ENCODE measurements at places on chromosomes 3 and 15.

- DNase-seq, result no peak
Measured at GRCh38 chr3:129428007-129428375, 445 bp downstream of the EFCAB12 start.

GRCh38 chr3:156396851-156397250 is 158.1 kb downstream of the SSR3 start:
- DNase-seq, result no peak

GRCh38 chr3:196546537-196546936 is 21.8 kb downstream of the WDR53 start:
- no peak for DNase-seq

GRCh38 chr3:184538666-184539431 is 22.7 kb upstream of the EPHB3 start:
- DNase-seq, result no peak

- no peak for DNase-seq
Measured at GRCh38 chr3:73490453-73491286, 134.1 kb downstream of the PDZRN3 start.

DNA sequence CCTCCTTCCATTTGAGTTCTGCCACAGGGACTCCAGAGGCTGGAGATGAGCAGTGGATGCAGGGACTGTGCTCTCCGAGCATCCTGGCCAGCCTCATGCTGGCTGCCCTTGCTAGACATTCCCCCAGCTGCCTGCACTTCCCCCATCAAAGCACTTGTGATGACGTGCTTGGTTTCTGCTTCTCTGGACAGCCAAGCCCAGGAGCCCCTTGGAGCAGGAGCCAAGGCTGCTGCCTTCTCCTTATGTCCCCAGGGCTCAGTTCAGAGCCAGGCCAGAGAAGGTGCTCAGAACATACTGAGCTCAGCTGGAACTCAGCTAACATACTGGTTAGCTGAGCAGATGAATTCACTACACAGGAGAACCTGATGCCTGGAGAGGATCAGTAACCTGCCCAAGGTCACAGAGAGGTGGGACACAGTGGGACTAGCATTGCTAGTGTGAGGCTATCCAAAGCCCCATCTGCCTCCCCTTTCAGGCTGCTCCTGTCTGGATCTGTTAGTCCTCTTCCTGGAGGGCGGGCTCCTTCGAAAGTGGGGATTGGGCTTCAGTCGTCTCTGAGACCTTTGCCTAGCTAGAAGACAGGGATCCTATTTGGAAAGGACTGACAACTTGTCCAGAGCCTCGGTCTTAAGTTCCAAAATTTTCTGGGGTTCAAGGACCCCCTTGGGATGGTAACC is 4.3 kb downstream of the PCBP4 start:
- no peak for DNase-seq

GRCh38 chr3:37907906-37908305 is 46.2 kb downstream of the CTDSPL start:
- no peak for DNase-seq

DNA sequence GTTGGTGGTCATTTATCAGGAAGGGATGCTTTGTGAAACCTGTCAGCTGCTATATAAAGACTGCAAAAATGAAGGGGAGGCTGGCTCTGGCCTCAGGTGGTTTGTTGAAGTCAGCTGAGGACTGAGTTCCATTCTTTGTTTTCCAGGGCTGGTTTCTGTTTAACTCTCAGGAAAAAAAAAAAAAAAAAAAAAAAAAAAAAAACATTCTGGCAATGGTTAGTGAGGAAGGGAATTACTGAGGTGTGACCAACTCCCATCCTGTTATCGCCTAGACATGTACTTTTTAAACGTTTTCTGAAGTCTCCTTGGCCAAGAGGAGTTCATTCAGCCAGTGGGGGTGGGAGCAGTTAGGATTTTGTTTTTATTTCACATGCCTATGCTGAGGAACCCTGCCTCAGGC is 316.3 kb downstream of the OXSM start:
- no peak for DNase-seq

DNA sequence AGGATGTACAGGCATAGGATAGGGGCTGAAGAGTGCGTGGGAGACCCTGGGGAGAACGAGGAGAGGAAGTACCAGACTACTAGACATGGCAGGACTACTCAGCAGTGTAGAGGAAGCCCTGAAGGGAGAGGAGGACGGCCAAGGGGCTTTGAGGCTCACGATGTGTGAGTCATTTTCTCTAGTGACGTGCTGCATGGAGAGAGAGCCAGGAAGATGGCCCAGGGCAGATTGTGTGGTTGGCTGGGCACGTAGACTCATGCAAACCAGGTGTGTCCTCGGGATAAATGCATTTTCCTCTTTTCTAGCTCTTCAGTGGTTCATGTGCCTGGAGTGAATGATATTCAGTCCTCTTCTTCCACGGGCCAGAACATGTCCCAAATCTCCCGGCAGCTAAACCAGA is 115.0 kb upstream of the ABHD17C start:
- no peak for DNase-seq

GRCh38 chr3:147411815-147412241 is 2.7 kb downstream of the ZIC1 start:
- DNase-seq, result no peak

- DNase-seq, result no peak
Measured at GRCh38 chr3:62134061-62134496, 239.3 kb downstream of the FEZF2 start.

DNA sequence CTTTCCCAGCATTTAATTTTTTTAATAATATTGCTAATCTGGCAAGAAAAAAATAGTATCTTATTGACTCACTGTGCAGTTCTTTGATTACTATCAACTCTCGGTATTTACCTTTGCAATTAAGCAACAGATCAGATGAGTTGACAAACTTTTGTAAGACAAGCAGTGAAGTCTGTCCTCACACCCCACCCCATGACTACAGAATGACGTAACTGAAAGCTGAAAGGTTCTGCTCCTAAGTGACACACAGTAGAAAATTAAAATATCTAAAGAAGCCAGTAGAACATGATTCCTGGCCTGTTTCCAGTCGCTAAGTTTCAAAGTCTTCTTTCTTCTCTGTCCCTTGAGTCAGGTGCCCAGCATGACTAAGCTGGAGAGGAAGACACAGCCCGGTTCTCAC is 135.5 kb downstream of the STT3B start:
- no peak for DNase-seq

DNA sequence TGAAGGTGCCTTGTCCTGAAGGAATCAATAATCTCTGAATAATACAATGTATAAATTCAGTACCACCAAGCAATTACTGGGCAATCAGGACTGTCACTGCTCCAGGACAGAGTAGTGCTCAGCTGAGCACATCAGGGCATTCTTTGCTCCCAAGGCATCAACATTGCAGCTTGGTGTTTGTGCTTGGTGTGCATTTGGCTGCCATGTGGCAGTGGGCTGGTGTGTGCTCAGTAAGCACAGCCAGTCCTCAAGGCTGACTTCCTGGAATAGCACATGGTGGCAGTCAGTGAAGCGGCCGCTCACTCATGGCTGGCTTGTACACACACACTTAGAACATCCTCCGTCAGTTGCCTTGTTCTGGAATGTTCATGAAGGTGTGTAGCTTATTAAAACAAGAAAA is 217.0 kb downstream of the EPHB1 start:
- DNase-seq, result no peak

GRCh38 chr3:187000711-187001151 is 70.4 kb downstream of the ST6GAL1 start:
- DNase-seq, result no peak

GRCh38 chr3:32257641-32258438 is 19.4 kb downstream of the CMTM8 start:
- DNase-seq, result no peak

GRCh38 chr3:168071591-168072322 is 24.0 kb downstream of the GOLIM4 start:
- no peak for DNase-seq

DNA sequence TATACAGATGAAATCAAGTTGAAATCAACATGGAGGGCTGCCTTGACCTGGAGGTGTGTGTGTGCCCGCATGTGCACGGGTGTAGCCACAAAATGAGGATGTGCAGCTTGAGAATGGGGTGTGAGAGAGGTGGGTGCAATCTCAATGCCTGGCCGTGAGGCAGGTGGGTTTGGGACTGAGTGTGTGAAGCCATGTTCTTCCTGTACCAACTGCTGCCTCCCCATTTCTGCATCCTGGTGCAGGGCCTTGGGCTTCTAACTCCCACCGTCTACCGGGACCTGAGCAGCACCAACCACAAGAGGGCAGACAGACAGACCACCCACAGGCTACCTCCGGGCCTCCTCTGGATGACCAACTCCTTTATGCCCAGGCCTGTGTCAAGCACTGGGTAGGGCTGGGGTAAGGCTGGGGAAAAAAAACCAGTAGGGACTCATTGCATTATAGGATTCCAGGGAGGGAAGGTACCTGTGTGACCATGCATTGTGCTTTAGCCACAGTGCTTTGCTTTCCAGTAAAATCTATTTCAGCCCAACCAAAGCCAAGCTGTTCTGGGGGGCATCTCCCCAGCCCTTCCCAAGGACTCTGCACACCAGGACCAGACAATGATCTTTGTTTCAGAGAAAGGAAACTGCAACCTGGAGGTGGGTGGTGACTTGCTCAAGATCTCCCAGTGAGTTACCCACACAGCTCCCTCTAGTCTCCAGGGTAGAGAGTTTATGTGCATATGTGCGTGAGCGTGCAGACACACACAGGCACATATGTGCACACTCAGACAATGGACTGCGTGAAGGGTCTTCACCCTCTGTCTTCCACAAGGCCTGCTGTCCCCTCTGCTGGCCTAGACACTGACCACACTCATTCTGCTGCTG is 162.2 kb upstream of the TLE3 start:
- no peak for DNase-seq

DNA sequence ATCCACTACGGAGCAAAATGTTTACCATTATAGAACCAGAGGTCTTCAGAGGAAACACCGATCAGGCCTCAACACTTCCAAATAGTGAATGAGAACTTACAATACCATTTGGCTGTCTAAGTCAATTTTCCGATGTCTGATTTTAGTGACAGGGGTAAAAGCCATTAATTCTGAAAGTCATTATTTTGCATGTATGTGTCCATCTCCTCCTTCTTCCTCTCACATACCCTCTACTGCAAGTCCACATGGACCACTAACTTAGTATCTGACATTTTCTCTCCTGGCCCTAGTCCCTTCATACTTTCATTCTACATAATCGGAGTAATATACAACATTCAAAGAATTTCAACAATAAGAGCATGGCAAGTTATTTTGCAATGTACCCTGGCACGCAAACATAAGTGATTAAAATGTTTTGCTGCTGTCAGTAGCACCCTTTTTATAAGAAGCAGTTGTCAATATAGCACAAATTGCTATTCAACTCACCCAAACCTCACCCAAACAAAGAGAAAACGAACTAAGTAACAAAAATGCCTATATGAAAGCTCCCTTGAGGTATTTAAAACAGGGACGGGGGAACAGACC is 1.9 kb downstream of the TOP2B start:
- DNase-seq, result no peak

- no peak for DNase-seq
Measured at GRCh38 chr15:60660290-60661051, 181.5 kb upstream of the ICE2 start.

DNA sequence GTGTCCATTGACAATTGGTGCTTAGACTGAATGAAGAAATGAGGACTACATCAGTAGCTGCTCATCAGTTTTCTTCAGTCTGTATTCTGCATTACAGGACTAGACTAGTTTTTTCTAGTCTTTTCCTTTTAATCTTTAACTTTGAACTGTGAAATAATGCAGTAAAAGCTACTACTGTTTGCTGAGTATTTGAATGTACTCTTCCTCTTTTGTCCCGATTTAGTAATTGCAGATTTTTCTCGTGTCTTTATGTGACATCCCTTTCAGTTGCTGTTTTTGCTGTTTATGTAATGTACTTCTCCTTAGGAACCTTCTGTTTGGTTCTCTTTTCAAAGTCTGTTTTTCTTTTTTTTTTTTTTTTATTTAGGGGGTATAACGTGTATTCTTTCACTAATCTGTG is 17.4 kb downstream of the MFSD1 start:
- no peak for DNase-seq

- DNase-seq, result no peak
Measured at GRCh38 chr3:43699864-43700263, 9.1 kb downstream of the ABHD5 start.

DNA sequence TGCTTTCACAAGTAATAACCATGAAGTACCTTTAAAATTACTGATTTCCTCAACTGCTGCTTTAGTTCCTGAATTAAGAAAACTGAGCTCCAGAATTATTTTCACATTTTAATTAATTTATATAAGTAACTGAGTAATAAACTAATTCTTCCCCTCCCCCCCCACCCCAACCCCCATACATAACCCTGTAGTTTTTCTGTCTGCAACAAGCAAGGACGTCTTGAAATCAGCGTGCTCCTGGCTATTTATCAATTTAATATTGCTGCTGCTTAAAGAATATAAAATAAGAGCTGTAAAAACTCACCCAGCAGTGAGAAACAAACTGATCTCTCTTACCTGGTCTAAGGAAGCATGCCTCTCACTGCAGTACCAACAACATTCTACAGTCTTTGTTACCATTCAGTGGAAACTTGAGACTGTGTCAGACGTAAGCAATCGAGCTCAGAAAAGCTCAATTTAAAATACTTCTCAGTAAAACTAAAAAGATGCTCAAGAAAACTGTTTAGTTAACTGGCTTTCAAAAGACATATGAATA is 121.0 kb downstream of the TFDP2 start:
- DNase-seq, result no peak

DNA sequence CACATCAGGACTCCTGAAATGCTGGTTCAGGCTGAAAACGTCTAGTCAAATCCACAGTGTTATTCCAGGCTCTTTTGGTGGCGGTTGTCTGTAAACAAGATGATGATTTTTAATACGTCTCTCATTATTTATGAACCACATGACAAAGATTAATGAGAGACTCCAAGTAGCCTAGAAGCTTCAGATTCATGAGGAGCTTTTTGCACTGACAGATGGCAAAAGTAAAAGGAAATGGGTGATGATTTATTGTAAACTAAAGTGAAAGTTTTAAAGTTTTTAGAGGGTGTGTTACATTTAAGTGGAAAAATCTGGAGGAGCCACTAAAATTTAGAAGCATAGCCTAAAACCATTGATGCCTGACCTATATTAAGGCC is 77.0 kb downstream of the BBX start:
- no peak for DNase-seq

- no peak for DNase-seq
Measured at GRCh38 chr15:99613481-99613880, 47.7 kb downstream of the MEF2A start.

- no peak for DNase-seq
Measured at GRCh38 chr3:157467200-157467599, 30.6 kb downstream of the PTX3 start.

- DNase-seq, result no peak
Measured at GRCh38 chr3:103767635-103768034, 1332.8 kb downstream of the ZPLD1 start.
